Retina (tissue), 1 donor: ENCODE measurements at places on chromosomes 2 and 18.
A peak's percentile ranks its signal among the peaks of the same experiment; 100 is the strongest.

- DNase-seq, result peak; percentile 40
Measured at GRCh38 chr2:37872192-37872750, 52.8 kb upstream of the RMDN2 start.

- DNase-seq, result no peak
Measured at GRCh38 chr18:51907687-51908597, 432.1 kb upstream of the DCC start.

- DNase-seq, result peak; percentile 53
Measured at GRCh38 chr18:54444319-54444914, 86.7 kb downstream of the C18orf54 start.

DNA sequence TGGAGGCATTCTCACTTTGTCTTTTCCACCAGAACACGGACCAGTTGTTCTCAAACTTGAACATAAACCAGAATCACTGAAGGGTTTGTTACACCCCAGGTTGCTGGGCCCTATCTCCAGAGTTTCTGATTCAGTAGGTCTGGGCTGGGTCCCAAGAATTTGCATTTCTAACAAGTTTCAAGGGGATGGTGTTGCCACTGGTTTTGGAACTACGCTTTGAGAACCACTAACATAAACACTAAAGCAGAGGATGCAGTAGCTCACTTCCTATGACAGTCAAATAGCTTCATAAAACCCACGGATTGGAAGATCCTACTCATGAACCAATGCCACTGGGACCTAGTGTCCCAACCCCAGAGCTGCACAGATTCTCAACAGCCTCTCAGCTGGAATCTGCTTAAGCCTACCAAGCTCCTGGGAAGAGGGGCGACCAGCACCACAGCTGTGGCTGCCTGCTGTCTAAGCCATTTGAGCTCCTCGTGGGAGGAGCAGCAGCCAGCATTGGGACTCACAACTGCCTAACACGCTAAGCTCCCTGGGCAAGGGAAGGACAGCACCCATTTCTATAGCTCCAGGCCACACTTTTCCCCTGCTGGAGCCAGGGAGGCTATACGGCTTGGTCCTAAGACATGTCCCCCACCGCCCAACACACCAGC lies 62.5 kb downstream of the C1D start:
- DNase-seq, result no peak

GRCh38 chr2:232412986-232413385 lies 6.3 kb downstream of the ALPG start:
- no peak for DNase-seq
